Transverse colon (tissue), 4 donors: ENCODE measurements at places on chromosomes 5 and 9. TPM values are rescaled to one million over a fixed set of nuclear protein-coding genes. Genes with fewer than 3 reads are reported as not detected.

DNA sequence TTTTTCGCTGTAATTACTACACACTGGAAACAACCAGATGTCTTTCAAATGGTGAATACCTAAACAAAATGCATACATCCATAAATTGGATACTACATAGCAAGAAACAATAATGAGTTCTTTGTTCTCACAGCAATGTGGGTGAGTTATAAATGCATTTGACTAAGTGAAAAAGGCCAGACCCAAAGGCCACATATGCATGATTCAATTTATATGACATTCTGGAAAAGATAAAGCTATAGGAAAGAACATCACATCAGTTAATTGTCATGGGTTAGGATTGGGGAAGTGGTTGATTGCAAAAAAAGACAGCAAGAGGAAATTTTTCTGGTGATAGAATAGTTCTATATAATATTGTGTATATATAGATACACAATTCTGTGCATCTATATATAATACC, 198.9 kb downstream of the CYLC2 start:
- H3K4me3 ChIP-seq: no peak overlapping the region
- H3K36me3 ChIP-seq: no peaks in the 10 kb centered on the region
- no peak for DNase-seq

- no peak overlapping the region for H3K4me3 ChIP-seq
- no peaks in the 10 kb centered on the region for H3K36me3 ChIP-seq
- no peaks in the 10 kb centered on the region for H3K27me3 ChIP-seq
- no peak for DNase-seq
- no peak overlapping the region for H3K27ac ChIP-seq
Measured at GRCh38 chr5:141994511-141995136, 18.2 kb downstream of the GNPDA1 start.

DNA sequence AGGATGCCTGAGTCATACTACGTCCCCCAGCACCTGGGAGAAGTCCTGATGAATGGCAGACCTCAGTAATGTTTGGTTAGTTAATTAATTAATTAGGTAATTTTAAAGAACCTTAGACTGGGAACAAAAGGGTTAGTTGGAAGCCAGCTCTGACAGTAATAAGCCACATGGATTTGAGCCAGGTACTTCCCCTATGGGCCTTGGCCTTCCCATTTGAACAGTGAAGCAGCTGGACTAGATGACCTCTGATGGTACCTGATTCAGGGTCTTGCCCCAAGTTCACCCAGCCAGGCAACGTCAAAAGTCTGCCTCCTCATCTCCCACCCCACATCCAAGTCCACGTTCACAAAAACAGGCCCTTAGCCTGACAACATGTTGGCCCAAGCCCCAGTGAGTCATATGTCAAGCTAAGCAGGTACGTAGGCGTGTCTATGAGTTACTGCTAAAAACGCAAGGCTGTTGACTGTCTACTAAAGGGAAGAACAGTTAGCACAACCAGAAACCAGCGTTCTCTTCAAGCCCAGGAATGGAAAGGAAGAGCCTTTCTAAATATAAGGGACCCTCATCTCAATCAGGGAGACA, 303.2 kb downstream of the ACTL7B start:
- H3K4me3 ChIP-seq: no peak overlapping the region
- peak; percentile 64 for DNase-seq
- no peaks in the 10 kb centered on the region for H3K36me3 ChIP-seq
- no peaks in the 10 kb centered on the region for H3K27me3 ChIP-seq
- no peaks in the 10 kb centered on the region for H3K4me1 ChIP-seq
- H3K27ac ChIP-seq: no peak overlapping the region

NDOR1 gene
- total RNA-seq: 19.4 TPM

POU5F2 gene
- total RNA-seq: 1.1 TPM

GRCh38 chr5:172876578-172876977, 42.5 kb downstream of the ERGIC1 start:
- no peaks in the 10 kb centered on the region for H3K36me3 ChIP-seq
- H3K4me3 ChIP-seq: no peak overlapping the region
- no peak overlapping the region for H3K27ac ChIP-seq
- no peaks in the 10 kb centered on the region for H3K27me3 ChIP-seq

- H3K4me3 ChIP-seq: no peak overlapping the region
- no peak for DNase-seq
- H3K27me3 ChIP-seq: no peaks in the 10 kb centered on the region
- H3K4me1 ChIP-seq: no peaks in the 10 kb centered on the region
Measured at GRCh38 chr5:124103671-124104070, 591.7 kb downstream of the CSNK1G3 start.

LEAP2 gene
- total RNA-seq: 5.9 TPM

GRCh38 chr5:171422495-171422894, 3.0 kb downstream of the FGF18 start:
- no peaks in the 10 kb centered on the region for H3K36me3 ChIP-seq
- H3K27me3 ChIP-seq: peaks cover 29% of the 10 kb centered on the region
- no peak overlapping the region for H3K27ac ChIP-seq
- H3K4me3 ChIP-seq: no peak overlapping the region
- no peak for DNase-seq
- peaks cover 30% of the 10 kb centered on the region for H3K4me1 ChIP-seq
